Effector memory CD4-positive, alpha-beta T cell (primary cell): ENCODE measurements at places on chromosomes 4 and X.

- H3K27me3 ChIP-seq, result no peaks in the 10 kb centered on the region
- H3K36me3 ChIP-seq, result no peaks in the 10 kb centered on the region
- H3K27ac ChIP-seq, result no peak overlapping the region
- DNase-seq, result no peak
- H3K4me3 ChIP-seq, result no peak overlapping the region
These were observed 499.7 kb upstream of the POU3F4 start for GRCh38 chrX:83008415-83008814.

DNA sequence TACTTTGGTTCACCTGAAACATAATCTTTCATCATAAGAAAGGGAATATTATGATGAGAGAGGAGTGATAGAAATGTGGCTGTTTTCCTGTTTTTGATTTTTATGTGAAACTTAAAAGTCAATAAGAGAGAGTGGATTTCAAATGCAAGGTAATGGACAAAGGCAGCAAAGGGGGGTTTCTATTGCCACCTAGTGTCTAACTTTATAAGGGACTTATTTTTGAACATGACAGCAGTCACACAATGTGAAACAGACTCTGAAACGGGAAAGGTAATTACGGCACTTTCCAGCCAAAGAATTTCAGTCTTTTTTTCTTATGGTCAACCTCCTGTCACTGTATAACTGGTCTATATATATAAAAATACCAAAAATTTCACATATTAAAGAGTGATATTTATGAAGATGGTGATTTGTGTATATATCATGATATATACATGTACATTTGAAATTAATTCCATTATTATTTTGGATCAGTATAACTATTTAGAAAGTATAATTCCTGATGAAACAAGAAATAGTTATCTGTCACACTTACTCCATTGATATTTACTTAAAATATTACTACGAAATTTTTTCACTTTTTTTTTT, 127.1 kb downstream of the FBXO8 start:
- no peaks in the 10 kb centered on the region for H3K27me3 ChIP-seq
- no peaks in the 10 kb centered on the region for H3K4me1 ChIP-seq
- no peak overlapping the region for H3K4me3 ChIP-seq
- no peaks in the 10 kb centered on the region for H3K36me3 ChIP-seq

DNA sequence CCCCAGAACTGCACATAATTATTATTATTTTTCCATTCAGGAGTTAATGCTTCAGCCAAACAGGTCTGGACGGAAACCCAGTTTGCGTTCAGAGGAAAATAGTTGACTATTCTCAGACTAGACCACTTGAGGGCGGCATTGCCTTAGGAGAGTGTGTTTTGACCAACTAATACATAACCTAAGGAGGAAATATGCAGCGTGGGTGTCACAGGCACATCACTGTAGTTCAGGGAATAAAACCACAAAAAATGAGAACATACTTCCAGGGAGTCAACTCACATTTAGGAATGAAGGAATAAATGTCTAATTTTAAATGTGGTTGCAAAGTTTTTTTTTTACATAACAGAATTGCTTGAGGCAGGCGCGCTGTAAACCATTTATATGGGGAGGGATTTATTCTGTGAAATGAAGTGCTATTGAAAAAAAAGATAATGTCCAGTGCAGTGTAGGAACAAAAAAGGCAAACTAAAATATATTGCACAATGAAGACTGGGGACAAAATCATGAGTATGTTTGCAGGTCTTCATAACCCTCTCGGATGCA, 93.3 kb downstream of the SYNPO2 start:
- no peaks in the 10 kb centered on the region for H3K4me1 ChIP-seq
- no peaks in the 10 kb centered on the region for H3K27me3 ChIP-seq
- DNase-seq, result peak; percentile 34
- no peaks in the 10 kb centered on the region for H3K36me3 ChIP-seq

GRCh38 chr4:3873408-3874027, 107.3 kb downstream of the ADRA2C start:
- DNase-seq, result no peak
- H3K4me3 ChIP-seq, result no peak overlapping the region
- no peaks in the 10 kb centered on the region for H3K36me3 ChIP-seq

- no peaks in the 10 kb centered on the region for H3K4me1 ChIP-seq
- no peak overlapping the region for H3K4me3 ChIP-seq
- no peaks in the 10 kb centered on the region for H3K27me3 ChIP-seq
These were observed 200.7 kb upstream of the NR3C2 start for GRCh38 chr4:148642907-148643306.

GRCh38 chrX:132821974-132822633, 136.3 kb downstream of the HS6ST2 start:
- no peaks in the 10 kb centered on the region for H3K36me3 ChIP-seq
- no peaks in the 10 kb centered on the region for H3K27me3 ChIP-seq
- H3K27ac ChIP-seq, result no peak overlapping the region
- DNase-seq, result no peak
- no peak overlapping the region for H3K4me3 ChIP-seq

DNA sequence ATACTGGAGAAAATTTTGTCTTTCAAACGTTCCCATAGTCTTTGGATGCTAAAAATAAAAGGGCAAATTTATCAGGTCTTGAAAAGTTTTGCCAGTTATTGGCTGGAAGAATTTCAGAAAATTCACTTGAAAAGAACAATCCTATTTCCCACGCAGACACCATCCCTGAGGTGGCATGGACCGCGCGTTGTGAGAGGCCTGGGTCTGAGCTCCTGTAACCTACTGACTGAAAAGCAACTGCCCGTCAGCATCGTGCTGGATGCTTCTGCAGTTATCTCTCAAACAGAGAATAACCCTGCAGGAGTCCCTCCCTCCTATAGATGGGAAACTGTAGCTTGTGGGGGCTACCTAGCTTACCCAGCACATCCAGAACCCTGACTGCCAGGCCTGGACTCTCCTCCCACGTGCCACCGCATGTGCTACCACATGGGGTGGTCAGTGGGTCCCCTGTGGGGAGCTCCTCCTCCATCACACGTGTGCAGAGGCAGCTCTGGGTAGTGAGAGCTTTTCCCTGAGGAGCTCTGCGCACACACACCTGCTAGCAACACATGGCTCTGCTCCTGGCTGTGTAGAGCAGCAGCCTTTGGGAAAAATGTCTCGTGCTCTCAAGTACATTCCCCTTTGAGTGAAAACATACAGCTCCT, 36.1 kb downstream of the NSG1 start:
- H3K4me1 ChIP-seq, result peaks cover 13% of the 10 kb centered on the region
- H3K27ac ChIP-seq, result no peak overlapping the region
- H3K36me3 ChIP-seq, result peaks cover 23% of the 10 kb centered on the region
- DNase-seq, result no peak
- no peak overlapping the region for H3K4me3 ChIP-seq

- H3K27me3 ChIP-seq, result no peaks in the 10 kb centered on the region
- H3K36me3 ChIP-seq, result no peaks in the 10 kb centered on the region
- H3K4me3 ChIP-seq, result no peak overlapping the region
- no peaks in the 10 kb centered on the region for H3K4me1 ChIP-seq
- DNase-seq, result no peak
- no peak overlapping the region for H3K27ac ChIP-seq
These were observed 222.8 kb downstream of the FRMPD4 start for GRCh38 chrX:12360986-12361598.

GRCh38 chrX:43720961-43721360, 64.9 kb downstream of the MAOA start:
- no peak overlapping the region for H3K4me3 ChIP-seq
- no peaks in the 10 kb centered on the region for H3K36me3 ChIP-seq
- no peak for DNase-seq
- H3K27ac ChIP-seq, result no peak overlapping the region
- no peaks in the 10 kb centered on the region for H3K4me1 ChIP-seq
- no peaks in the 10 kb centered on the region for H3K27me3 ChIP-seq

DNA sequence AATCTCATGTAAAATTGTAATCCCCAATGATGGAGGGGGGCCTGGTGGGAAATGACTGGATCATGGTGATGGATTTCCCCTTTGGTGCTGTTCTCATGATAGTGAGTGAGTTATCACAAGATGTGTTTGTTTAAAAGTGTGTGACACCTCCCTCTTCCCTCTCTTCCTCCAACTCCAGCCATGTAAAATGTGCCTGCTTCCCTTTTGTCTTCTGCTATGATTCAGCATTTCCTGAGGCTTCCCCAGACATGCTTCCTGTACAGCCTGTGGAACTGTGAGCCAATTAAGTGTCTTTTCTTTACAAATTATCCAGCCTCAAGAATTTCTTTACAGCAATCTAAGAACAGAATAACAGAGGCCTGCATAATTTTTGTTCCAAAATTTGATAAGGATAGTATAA, 85.2 kb downstream of the ANAPC10 start:
- no peaks in the 10 kb centered on the region for H3K27me3 ChIP-seq
- no peak overlapping the region for H3K27ac ChIP-seq
- no peak overlapping the region for H3K4me3 ChIP-seq

DNA sequence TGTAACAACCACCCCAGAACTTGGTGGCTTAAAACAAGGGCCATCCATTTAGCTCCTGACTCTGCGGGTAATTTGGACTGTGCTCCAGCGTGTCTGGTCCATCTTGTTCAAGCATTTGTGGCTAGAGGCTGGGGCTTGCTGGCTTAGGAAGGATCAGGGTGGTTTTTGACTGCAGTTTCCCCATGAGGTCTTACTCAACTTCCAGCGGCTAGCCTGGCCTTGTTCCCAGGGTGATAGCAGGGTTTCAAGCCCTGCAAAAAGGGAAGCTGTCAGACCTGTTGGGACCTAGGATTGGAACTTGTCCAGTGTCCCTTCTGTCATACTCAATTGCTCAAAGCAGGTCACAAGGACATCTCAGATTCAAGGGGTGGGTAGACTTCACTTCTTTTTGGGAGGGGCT, 205.9 kb downstream of the STIM2 start:
- H3K36me3 ChIP-seq, result no peaks in the 10 kb centered on the region
- H3K27me3 ChIP-seq, result no peaks in the 10 kb centered on the region
- no peak overlapping the region for H3K27ac ChIP-seq
- no peaks in the 10 kb centered on the region for H3K4me1 ChIP-seq
- DNase-seq, result no peak

DNA sequence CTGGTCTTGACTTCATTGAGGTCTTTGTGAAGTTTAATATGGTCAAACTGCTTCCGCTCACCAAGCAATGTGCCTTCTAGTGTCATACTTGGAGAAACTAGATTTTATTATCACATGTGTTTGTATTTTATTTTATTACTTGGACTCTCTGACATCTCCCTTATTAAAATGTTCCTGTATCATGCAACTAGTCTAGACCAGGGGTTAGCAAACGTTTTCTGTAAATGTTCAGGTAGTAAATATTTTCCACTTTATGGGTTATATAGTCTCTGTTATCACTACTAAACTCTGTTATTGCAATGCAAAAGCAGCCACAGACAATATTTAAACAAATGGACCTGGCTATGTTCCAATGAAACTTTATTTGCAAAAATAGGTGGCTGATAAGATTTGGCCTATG, 443.8 kb downstream of the MID1IP1 start:
- H3K36me3 ChIP-seq, result no peaks in the 10 kb centered on the region
- H3K27me3 ChIP-seq, result no peaks in the 10 kb centered on the region
- no peak overlapping the region for H3K27ac ChIP-seq
- no peak for DNase-seq
